ENCODE measurements at places on chromosomes 5 and 9. TPM values are rescaled to one million over a fixed set of nuclear protein-coding genes. Genes with fewer than 3 reads are reported as not detected.
A peak's percentile ranks its signal among the peaks of the same experiment; 100 is the strongest.

DCTN3 gene
- total RNA-seq: 55.4 TPM

- DNase-seq: peak; percentile 95
Observed at GRCh38 chr5:1315709-1316587, 21.1 kb upstream of the TERT start.

DNA sequence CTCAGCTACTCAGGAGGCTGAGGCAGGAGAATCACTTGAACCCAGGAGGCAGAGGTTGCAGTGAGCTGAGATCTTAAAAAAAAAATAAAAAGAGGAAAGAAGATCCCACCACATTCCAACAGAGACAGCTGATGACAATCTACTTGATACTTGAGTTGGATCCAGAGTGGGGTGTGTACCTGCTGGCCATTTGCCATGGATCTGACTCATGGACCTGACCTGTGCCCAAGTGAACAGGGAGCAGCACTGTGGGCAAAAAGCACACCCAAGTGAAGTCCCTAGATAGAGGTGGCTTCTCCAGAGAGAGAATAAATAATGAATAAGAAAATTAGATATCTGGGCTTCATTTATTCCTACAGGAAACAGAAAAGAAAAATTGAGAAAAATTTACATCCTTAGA, 81.2 kb upstream of the MIER3 start:
- DNase-seq: peak; percentile 59

ALDOB gene
- total RNA-seq: 3.5 TPM

DNA sequence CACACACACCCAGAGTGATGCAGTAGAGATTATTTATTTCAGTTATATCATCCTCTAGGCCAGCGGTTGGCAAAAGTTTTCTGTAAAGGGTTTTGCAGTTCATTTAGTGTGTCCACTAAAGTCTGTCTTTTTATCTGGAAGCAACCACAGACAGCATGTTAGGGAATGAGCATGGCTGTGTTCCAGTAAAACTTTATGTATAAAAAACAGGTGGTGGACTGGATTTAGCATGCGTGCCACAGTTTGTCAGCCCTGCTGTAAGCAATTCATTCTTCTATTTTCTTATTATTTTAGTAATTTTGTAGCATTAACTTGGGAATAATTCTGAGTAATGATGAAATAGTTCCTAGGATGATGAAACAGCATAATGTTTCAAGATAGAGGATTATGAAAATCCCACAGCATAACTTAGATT, 51.7 kb downstream of the CCNH start:
- DNase-seq: no peak

Data from stomach (tissue), 19 donors.